CD14-positive monocyte (primary cell): ENCODE measurements at places on chromosomes 7 and 10. TPM values are rescaled to one million over a fixed set of nuclear protein-coding genes. Genes with fewer than 3 reads are reported as not detected.

GRCh38 chr7:12768948-12769347, 81.5 kb downstream of the ARL4A start:
- no peak overlapping the region for H3K27ac ChIP-seq
- DNase-seq: no peak
- no peaks in the 10 kb centered on the region for H3K27me3 ChIP-seq
- no peaks in the 10 kb centered on the region for H3K4me1 ChIP-seq
- H3K36me3 ChIP-seq: no peaks in the 10 kb centered on the region

Gene TEX36
- not detected for polyA plus RNA-seq

GRCh38 chr10:74213571-74214162, 62.6 kb downstream of the ADK start:
- no peak overlapping the region for H3K4me3 ChIP-seq
- H3K4me1 ChIP-seq: no peaks in the 10 kb centered on the region
- H3K27me3 ChIP-seq: no peaks in the 10 kb centered on the region
- H3K36me3 ChIP-seq: peaks cover 3% of the 10 kb centered on the region
- H3K27ac ChIP-seq: no peak overlapping the region

Gene PNLIPRP1
- polyA plus RNA-seq: 0.04 TPM in 1 of 2 replicates, not detected in the other

DNA sequence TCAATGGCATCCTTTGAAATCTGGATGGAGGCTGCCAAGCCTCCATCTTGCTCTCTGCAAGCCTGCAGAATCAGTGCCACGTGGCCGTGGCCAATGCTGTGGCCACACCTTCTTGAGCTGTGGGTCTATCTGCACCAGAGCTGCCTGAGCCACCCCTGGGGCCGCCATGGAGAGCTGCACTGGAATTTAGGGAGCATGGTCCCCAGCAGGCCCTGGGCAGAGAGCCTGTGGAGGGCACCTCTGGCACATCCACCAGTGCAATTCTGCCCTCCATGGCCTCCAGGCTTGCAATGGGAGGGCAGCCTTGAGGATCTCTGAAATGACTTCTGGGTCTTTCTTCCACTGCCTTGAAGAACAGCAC, 55.6 kb upstream of the NKX6-2 start:
- no peaks in the 10 kb centered on the region for H3K4me1 ChIP-seq
- H3K36me3 ChIP-seq: no peaks in the 10 kb centered on the region
- no peak for DNase-seq
- H3K27me3 ChIP-seq: no peaks in the 10 kb centered on the region

- H3K36me3 ChIP-seq: no peaks in the 10 kb centered on the region
- no peaks in the 10 kb centered on the region for H3K4me1 ChIP-seq
- H3K27me3 ChIP-seq: no peaks in the 10 kb centered on the region
Observed at GRCh38 chr7:94698275-94698674, 42.3 kb upstream of the SGCE start.

DNA sequence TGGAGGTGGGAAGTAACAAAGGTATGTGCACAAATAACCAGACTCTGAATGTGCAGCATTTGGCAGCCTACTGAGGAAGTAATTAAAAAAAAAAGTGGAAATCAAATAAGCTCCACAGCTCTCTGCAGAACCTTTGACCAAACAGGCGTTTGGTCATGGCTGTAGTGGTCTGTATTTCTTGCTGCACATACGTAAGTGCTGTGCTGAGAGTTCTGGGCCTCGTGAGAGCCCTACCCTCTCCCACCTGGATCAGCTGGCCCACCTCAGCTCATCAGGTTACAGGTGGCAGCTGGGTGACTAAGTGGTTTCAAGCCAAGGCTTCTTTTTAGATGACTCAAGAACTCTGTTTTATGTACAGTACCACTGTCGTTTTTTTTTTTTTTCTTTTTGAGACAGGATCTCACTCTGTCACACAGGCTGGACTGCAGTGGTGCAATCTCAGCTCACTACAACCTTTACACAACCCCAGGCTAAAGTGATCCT, 178.2 kb upstream of the KLF6 start:
- no peaks in the 10 kb centered on the region for H3K27me3 ChIP-seq
- no peak overlapping the region for H3K4me3 ChIP-seq
- no peak for DNase-seq
- no peaks in the 10 kb centered on the region for H3K4me1 ChIP-seq

Gene TMEM273
- 6.7 TPM for polyA plus RNA-seq

GRCh38 chr10:1287971-1288401, 231.8 kb downstream of the WDR37 start:
- H3K27ac ChIP-seq: no peak overlapping the region
- no peak for DNase-seq
- H3K4me1 ChIP-seq: no peaks in the 10 kb centered on the region
- no peak overlapping the region for H3K4me3 ChIP-seq
- no peaks in the 10 kb centered on the region for H3K27me3 ChIP-seq
- H3K36me3 ChIP-seq: no peaks in the 10 kb centered on the region

DNA sequence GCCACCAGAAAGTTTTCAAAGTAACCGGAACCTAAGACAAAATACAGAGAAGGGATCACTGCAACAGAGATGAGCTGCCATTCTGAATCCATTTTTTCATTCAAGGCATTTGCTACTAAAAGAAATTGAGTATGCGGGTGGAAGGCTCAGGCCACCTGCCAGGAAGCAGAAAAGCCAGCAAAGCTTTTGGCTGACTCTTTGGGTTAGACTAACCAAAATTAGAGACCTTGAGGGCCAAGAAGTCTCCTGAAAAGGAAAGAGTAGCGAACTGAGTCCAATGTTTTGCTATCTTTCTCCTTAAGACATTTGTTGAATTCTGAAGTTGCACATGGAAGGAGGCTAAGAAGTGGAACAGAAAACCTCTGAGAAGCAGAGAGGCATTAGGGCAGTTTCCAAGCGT, 79.0 kb downstream of the FAS start:
- H3K27ac ChIP-seq: no peak overlapping the region
- no peaks in the 10 kb centered on the region for H3K36me3 ChIP-seq
- H3K4me3 ChIP-seq: no peak overlapping the region
- H3K27me3 ChIP-seq: no peaks in the 10 kb centered on the region

Gene LIPK
- polyA plus RNA-seq: not detected

DNA sequence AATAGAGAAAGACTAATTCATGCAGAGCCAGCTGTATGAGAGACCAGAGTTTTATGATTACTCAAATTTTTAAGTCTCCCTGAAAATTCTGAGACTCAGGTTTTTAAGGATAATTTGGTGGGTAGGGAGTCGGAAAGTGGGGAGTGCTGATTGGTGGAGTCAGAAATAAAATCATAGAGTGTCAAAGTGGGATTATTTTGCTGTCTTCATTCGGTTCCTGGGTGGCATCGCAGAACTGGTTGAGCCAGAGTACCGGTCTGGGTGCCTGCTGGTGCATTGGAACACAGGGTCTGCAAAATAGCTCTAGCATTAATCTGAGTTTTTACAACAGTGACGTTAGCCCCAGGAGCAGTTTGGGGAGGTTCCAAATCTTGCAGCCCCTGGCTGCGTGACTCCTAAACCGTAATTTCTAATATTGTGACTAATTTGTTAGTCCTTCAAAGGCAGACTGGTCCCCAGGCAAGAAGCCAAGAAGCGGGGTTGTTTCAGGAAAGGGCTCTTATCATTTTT, 32.4 kb downstream of the GPRIN2 start:
- H3K36me3 ChIP-seq: no peaks in the 10 kb centered on the region
- no peak overlapping the region for H3K4me3 ChIP-seq
- H3K27me3 ChIP-seq: no peaks in the 10 kb centered on the region
- no peak overlapping the region for H3K27ac ChIP-seq

- H3K27ac ChIP-seq: no peak overlapping the region
- H3K4me1 ChIP-seq: no peaks in the 10 kb centered on the region
- no peak for DNase-seq
- no peaks in the 10 kb centered on the region for H3K27me3 ChIP-seq
- H3K4me3 ChIP-seq: no peak overlapping the region
Observed at GRCh38 chr10:88006261-88006660, 142.8 kb downstream of the PTEN start.

- no peak for DNase-seq
- H3K36me3 ChIP-seq: no peaks in the 10 kb centered on the region
- H3K27me3 ChIP-seq: no peaks in the 10 kb centered on the region
- H3K27ac ChIP-seq: no peak overlapping the region
- no peaks in the 10 kb centered on the region for H3K4me1 ChIP-seq
- H3K4me3 ChIP-seq: no peak overlapping the region
Observed at GRCh38 chr10:111785921-111786320, 397.6 kb downstream of the GPAM start.

Gene TMEM270
- polyA plus RNA-seq: not detected

Gene CDHR3
- 0.16 TPM for polyA plus RNA-seq
